ENCODE measurements at places on chromosomes 7 and 10.

GRCh38 chr7:73565675-73566340, 8.3 kb upstream of the BCL7B start:
- no peak for DNase-seq

DNA sequence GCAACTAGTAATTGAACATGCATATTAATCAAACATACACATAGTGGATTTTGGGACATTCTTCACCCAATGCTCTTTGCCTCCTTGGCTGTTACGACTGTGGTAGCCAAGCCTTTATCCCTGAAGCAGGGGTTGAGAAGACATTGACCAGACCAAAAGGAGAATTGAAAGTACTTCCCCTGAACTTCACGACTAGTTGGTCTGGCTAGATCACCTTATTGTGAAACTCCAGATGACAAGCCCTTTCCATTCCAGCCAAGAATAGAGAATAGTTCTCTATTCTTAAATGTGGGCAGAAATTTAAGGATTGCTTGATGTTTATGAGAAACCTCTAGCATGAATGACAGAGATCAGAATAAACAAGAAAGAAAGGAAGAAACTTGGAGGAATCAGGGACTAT, 97.0 kb downstream of the LRMDA start:
- no peak for DNase-seq

- no peak for DNase-seq
Observed at GRCh38 chr7:107953924-107954303, 49.0 kb downstream of the LAMB1 start.

DNA sequence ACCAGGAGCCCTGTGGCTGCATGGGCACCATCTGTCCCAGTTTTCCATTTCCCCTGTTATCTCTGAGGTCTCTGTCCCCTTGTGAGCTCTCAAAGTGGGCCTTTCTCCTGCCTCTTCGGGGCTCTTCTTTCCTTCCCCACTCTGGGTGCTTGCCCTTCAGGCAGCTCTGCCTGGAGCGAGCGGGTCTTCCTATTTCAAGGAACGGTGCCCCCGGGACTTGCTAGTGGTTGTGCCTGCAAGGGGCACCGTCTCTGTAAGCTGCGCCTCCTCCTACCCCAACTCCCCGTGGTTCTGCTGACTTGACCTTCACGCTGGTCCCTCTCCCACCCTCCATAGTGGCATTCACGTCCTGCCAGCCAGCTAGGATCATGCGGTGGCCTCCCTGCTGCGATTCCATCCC, 110.1 kb downstream of the DOCK1 start:
- DNase-seq: no peak

DNA sequence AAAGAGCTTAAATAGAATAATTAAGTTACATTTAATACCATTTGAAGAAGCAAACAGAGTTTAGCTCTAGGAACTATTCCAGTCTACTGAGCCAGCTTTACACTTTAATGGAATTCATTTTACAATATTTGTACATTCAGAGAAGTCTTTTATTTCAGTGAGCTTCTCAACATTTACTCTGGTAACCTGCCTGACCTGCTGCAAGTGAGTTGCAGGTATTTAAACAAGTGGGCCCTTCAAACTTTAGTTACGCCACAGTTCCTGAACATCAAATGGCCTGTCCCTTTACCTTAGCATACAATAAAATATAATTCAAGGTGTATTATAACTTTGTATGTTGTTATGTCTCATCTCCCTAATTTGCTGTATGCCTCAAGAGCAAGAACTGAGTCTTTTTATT, 121.6 kb upstream of the SEMA3C start:
- DNase-seq: no peak

GRCh38 chr10:91328320-91328984, 81.7 kb upstream of the HECTD2 start:
- no peak for DNase-seq

GRCh38 chr7:7504910-7505704, 30.6 kb downstream of the COL28A1 start:
- no peak for DNase-seq

DNA sequence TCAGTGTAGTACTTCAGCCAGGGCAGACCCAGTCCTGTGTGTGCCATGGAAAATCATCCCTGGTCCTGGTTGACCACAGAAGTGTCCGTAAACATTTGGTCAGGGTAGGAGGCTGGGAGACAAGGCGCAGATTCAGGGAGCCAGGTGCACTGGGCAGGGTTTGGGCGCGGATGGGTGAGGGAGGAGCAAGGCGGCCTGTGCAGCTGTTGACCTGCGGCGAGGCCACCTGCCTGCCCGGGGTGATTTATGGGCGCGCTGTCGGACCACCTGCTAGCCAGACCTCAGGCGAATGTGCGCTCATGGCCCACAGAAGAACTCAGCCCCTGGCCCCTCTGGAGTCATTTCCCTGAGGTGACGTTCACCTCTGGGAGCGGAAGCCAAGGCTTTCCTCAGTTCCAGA, 6.6 kb downstream of the SFRP5 start:
- no peak for DNase-seq

DNA sequence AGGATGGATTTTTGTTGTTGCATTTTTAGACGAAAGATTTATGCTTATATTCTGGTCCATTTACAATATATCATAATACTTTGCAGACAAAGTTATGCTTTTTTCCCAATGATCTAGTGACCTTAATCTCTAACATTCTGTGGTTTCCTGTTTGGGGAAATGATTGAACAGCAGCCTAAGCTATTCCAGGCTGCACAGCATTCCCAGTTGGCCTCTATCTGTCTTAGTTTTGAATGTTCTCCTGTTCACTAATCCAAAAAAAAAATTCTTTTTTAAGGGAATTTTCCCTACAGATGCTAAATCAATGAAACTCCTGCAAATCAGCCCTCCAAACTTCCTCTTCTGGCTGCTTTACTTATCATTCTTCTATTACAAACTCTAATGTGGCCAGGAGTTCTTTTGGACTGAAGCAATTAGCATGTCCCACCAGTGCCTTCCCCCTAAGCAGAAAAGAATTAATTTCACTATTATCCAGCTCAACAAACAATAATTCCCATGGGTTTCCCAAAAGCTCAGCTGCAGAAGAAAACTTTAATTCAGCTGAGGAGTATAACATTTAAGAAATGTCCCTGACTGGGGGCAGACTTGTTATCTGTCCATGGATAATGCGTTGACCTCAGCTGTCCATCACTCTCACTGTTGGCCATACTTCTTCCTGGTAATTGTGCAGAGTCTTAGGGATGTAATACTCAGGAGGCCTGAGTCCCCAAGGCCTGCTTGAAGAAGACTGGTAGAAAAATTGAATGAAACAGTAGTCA, 81.9 kb upstream of the TRIL start:
- no peak for DNase-seq

- DNase-seq: no peak
Observed at GRCh38 chr7:20005081-20005480, 212.1 kb downstream of the MACC1 start.

- no peak for DNase-seq
Observed at GRCh38 chr7:18754766-18755165, 259.2 kb downstream of the HDAC9 start.

DNA sequence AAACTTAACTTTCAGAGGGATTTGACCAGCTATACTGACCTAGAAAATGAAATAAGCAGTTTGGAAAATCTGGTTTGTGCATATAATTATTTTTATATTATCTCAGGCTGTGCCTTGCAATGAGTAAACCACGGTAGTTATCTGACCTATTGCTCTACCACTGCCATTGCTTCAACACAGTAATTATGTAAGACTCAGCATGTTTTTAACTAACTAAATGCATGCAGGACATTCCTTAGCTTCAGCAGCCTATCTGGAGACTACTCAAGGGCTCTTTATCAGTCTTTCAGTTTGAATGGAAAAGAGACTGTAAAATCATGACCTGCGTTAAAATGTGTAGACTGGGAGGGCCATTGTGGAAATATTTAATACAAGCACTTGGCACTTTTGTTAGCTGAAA, 22.5 kb downstream of the CHN2 start:
- no peak for DNase-seq

DNA sequence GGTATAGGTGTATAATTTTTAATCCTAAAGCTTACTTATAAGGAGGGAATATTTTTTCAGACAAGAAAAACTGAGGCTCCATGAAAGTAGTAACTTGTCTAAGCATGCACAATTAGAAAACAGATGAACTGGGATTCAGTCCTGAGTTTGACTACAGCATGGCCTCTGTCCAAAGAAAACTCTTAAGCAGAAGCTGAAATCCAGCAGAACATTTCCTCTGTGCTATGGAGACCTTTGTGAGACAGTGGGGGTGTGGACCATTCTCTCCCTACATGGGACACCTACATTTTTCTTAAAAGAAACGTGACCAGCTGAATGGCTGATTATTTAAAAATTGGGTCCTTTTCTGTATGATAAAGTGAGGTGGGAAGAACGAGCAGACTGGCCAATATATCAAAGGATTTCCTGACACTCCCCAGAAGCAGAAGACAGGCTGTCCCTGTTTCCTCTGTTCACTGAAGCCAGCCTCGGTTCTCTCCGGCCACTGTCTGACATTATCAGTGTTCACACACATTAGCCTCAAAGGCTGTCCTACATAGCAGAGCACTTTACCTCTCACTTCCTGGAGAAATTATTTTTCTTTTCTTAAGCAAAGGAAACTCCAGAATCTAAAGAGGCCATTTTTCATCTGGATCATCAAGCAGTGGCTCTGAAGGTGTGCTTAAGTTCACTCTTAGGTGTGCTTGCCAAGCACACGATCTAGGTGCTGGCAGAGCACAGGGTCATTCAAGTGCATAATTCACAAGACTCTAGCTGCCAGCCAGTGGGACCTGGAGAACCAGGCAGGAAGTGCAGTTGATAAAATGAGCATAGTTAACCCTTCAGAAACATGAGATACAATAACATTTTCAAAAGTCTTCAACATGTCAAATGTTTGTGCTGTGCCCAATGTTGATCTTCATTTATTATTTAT, 40.4 kb upstream of the KIAA1217 start:
- no peak for DNase-seq

DNA sequence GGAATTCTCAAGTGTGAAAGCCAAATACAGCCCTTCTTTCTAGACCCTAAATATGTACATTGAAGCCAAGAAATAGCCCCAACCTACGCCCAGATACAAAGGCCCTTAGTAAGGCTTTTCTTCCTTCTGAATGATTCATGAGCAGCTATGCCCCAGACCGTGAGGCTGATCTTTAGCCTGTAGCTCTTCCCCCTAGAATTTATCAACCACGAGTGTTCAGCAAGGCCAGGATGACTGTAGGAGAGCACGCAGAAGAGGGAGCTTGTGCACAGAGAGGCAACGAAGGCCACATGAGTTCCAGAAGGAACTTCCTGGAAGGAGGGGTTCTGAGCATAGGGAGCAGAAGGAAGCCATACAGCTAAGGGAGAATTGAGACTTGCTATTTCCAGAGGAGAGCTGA, 53.0 kb upstream of the HABP2 start:
- no peak for DNase-seq

GRCh38 chr10:104049504-104050250, 36.0 kb downstream of the COL17A1 start:
- DNase-seq: no peak

GRCh38 chr7:76023002-76023401, 24.8 kb downstream of the STYXL1 start:
- DNase-seq: peak; percentile 74

- DNase-seq: no peak
Observed at GRCh38 chr10:54749623-54750022, 51.4 kb downstream of the PCDH15 start.

GRCh38 chr10:11479300-11479699, 132.2 kb downstream of the USP6NL start:
- DNase-seq: no peak

DNA sequence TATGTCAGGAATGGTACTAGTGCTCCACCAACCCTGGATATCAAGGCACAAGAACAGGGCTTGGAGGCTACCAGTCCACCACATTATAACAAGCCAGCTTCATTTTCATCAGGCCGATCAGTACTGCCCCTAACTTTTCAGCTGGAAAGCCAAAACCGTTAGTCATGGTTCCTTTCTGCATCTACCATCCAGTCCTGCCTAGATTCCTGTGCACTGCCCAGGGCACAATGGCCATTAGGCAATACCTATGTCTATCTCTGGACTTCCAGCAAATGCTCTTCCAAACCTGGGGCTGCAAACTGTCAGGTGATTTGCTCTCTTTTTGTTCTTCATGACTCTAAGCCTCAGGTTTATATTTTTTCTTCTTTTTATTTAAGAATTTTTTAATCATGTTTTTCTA, 937.7 kb downstream of the SORCS1 start:
- no peak for DNase-seq

DNA sequence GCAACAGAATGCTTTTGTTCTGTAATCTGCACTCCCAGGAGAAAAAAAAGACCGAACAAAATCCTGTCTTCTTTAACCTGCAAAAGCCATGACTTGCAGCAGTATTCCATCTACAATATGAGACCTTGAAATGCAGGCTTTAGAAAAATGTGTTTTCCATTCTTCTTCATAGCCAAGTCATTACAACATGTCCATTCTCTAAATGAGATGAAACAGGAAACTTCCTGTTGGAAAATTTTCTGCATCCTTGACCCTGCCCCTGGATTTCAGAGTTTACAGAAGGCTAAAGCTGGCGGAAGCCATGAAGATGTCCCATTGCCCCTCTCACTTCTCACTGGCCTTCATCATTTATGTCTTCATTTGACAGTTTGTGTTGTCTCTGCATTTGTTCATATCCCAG, 546.4 kb downstream of the TNS3 start:
- DNase-seq: no peak

GRCh38 chr7:155338632-155339320, 41.1 kb downstream of the INSIG1 start:
- DNase-seq: no peak

GRCh38 chr7:1807821-1808600, 137.9 kb downstream of the ELFN1 start:
- DNase-seq: no peak

DNA sequence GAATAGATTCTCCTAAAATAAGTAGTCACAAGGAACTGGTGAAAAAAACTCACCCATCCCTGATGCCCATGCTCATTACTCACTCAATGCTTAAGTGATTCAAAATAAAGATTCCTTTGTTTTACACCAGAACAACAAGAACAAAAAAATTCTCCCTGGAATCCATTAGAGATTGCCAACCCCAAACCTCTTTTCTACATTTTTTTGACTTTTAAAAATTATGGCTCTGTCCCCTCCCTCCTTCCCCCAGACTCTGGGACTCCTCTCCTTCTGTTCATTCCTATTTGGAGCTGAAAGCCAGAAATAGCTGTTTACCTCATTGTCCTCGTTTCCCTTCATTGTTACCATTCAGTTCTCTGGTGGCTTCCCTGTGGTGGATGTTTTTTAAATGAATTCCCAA, 63.2 kb upstream of the FHIP2A start:
- DNase-seq: no peak

- DNase-seq: no peak
Observed at GRCh38 chr7:44213206-44213876, 12.6 kb downstream of the YKT6 start.

DNA sequence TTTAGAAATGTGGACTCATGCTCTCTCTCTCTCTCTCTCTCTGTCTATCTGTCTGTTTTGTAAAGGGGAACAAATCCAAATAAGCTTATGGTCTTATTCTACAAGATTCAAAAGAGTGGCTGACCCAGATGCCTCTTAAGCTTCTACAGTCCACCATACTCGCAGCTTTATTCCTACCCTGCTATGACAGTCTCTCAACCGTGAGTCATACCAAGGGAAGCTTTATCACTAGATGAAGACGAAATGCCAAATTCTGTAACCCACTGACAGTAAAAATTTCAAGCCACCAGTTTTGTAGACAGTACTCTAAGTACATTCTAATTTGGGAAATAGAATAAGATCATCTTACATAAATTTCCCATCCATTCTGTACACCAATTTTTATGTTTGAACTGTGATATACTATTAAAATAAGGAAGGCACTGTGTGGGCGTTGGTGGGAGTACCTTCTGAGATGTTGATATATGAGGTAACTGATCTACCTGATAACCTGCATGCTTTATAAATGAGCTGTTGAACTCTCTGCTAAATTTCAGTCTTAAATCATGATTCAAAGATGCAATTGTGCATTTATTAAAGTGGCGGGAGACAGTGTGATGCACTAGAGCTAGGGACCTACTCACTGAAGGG, 153.2 kb downstream of the KLF6 start:
- no peak for DNase-seq

Measured in GF-D8 (cell line).